ENCODE measurements at places on chromosomes 3 and 15. TPM values are rescaled to one million over a fixed set of nuclear protein-coding genes. Genes with fewer than 3 reads are reported as not detected.

The COL6A6 gene
- total RNA-seq: not detected

The TRIM42 gene
- total RNA-seq: not detected

The LYZL4 gene
- total RNA-seq: not detected

The APH1B gene
- total RNA-seq: 20.2 TPM

The DNAH12 gene
- 0.02 TPM for total RNA-seq

The ZBTB20 gene
- total RNA-seq: 1.1 TPM

The CNTN4 gene
- total RNA-seq: not detected

The QARS1 gene
- total RNA-seq: 134 TPM

The ENTPD3 gene
- not detected for total RNA-seq

The HCLS1 gene
- total RNA-seq: 0.13 TPM

The ARPP19 gene
- total RNA-seq: 110 TPM

The CIDEC gene
- total RNA-seq: 6.6 TPM

The SCAMP5 gene
- 11.2 TPM for total RNA-seq

The C3orf80 gene
- total RNA-seq: 2.1 TPM

The MRPS22 gene
- 51.0 TPM for total RNA-seq

The STRIT1 gene
- total RNA-seq: not detected

The TIMMDC1 gene
- 77.5 TPM for total RNA-seq

The TGM5 gene
- not detected for total RNA-seq

The RBM6 gene
- 24.8 TPM for total RNA-seq

The FAM81A gene
- 13.3 TPM for total RNA-seq

The SOX14 gene
- not detected for total RNA-seq

The TNFSF10 gene
- total RNA-seq: not detected
